Substantia nigra (tissue), 51 donors: ENCODE measurements at places on chromosomes 7 and 10.

- DNase-seq: no peak
Observed at GRCh38 chr7:29609162-29610037, 45.8 kb downstream of the PRR15 start.

GRCh38 chr10:16519908-16520861, 1.5 kb downstream of the C1QL3 start:
- no peak for DNase-seq

DNA sequence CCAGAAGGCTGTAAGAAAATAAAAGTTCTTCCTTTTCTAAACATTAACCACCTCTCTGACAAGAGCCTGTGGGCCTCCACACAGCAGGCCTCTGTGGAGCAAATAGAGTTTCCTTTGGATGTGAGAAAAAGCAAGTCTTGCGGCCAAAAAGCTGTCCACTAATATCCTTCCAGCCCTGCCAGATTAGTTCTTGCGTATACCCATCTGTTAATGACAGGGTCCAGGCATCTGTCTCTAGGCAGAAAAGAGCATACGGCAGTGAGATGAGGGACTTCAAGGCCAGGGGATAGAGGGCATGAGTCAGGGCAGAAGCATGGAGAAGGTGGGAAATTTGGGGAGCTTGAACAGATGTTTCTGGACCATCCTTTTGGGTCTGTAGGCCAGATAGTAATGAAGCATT, 164.9 kb downstream of the NSUN6 start:
- no peak for DNase-seq

DNA sequence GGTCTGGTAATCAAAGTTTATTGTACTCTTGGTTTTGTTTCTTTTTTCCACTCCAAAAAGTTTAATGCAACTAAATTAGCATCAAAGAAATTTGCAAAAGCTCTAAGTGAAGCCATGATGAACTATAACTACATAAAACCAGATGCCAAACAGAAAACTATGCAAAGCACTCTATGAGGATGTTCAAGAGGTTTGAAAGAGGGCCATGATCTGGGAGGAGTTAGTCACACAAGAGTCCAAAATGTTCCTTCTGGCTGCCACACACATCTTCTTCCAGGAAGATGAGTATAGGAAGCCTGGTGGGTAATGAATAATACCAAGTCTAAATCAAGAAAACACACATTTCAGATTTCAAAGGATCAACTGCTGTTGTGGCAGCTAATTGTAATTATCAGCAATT, 28.4 kb downstream of the GLI3 start:
- no peak for DNase-seq

DNA sequence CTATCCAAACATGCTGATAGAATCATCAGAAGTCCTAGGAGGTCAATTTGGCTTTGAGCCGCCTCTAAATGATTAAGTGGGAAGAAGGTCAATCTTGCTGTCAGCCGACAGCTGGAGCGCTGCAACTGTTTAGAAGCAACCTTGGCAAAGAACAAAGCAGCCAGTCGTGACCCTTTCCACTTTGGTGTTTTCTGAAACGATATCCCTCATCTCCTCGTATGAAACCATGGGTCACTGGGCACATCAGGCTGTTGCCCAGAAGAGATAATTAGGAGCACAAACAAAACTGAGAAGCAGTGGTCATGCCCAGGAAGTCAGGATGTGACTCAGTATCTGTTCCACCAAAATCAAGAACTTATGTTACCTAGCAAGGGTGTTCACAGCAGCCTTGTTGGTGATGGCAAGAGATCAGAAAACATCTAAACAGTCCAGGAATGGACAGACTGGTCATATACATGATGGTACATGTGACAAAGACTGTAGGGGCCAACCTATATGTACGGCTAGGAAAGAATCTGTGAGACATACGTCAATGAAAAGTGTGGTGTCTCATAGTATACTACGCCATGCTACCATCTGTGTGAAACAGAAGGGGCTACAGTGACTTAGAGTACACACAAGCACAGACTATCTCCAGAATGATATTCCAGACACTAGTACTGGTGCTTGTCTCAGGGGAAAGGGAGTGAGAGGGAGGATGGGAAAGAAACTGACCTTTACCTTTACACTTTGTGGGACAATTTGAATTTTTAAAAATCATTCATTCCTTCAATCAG, 22.4 kb downstream of the STN1 start:
- no peak for DNase-seq

DNA sequence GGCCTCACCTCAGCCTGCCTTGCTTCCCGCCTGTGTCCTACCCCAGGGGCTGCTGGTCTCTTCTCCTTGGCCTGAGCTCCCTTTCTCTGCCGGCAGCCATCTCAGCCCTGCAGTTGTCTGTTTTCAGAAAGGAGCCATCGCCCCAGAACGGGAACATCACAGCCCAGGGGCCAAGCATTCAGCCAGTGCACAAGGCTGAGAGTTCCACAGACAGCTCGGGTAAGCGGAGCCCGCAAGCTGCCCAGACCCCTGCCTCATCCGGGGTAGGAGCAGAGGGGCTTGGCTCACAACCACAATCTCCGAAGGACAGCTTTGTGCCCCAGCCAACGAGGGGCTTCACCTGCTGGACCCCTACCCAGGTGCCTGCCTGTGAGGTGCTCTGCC, 5.3 kb upstream of the DEPP1 start:
- DNase-seq: no peak

GRCh38 chr10:49609283-49610113, 612 bp upstream of the SLC18A3 start:
- DNase-seq: no peak

DNA sequence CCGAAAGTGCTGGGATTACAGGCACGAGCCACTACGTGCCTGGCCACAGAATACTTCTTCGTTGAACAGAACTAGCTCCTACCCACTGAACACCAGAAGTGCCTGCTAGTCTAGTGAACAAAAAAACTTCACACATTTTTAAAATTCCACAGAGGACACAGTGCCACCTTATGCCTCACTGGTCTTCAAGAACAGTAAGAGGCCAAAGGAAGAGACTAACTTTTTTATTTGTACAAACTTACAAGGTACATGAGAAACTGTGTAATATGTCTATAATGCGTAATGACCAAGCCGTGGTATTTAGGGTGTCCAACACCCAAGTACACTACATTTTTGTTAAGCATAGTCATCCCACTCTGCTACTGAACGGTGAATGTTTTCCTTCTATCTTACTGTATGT, 144.4 kb upstream of the PTER start:
- no peak for DNase-seq

DNA sequence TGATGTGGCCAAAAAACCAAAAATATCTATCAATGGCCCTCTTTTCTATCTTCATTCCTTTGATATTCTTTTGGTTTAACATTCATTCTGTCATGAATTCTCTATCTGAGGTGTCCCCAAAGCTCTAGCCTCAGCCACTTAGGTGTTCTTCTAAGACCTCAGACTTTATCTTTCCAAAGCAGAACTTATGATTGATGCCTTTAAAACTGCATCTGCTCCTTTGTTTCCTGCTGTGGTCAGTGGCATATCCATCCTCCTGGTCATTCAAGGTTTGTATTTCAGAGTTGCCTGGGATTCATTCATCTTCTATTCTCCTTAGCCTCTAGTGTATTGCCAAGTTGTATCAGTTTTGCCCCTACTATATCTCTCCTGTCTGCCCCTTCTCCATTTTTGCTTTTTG, 30.6 kb downstream of the FHIP2A start:
- no peak for DNase-seq

DNA sequence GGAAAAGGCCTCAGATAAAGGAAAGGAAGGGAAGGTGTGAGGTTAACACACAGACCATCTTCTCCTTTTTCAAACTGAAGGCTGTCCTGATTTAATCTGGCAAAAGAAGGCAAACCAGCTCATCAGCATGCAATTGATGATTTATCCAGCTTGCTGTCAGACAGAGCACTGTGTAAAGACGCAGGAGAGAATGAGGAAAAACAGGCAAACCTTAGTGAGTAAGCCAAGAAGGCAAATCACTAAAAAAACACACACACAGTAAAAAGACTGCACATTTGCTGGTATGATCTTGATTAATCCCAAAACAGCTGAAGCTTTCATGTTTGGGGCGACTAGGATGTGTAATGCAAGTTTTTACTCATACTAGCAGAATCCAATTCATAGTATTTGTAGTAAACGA, 65.8 kb upstream of the SKAP2 start:
- DNase-seq: no peak

DNA sequence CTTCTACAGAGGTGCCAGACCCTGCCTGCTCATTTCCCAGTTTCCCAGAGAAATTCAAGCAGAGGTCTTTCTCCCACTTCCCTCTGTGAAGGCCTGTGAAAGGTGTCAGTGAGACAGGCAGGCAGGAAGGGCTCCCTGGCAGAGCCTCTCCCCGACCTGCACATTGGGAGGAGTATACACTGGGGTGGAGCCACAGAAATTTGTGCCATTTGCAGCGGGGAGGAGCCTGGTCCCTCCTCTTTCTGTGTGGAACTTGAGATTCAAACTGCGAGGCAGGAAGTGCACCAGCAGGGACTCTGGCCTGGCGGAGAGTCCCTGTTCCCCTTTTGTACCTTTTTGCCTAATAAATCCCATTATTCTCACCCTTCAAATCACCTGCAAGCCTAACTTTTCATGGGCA, 54.6 kb upstream of the OPN4 start:
- no peak for DNase-seq

GRCh38 chr7:101816595-101817470, 593 bp upstream of the CUX1 start:
- DNase-seq: no peak
